Effector CD8-positive, alpha-beta T cell (primary cell): ENCODE measurements at places on chromosomes 7 and 10.

GRCh38 chr10:132640326-132641125, 102.9 kb downstream of the INPP5A start:
- no peak for DNase-seq

DNA sequence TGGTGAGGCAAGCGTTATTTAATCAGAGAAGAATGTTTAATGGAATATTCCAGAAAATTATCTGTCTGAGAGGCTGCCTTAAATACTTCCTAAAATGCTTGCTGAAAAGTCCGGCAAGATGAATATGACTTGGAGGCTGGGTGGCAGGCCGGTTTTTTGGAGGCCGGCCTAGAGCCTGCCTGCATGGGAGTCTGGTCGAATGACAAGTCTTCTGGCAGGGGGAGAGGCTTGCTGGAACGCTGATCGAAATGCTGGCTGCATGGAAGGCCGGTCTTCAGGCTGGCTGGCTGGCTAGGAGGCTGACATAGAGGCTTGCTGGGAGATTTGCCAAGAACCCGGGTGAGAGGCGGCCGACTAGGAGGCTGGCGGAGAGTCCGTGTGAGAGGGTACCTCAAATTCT, 135.7 kb downstream of the OR13A1 start:
- no peak for DNase-seq

DNA sequence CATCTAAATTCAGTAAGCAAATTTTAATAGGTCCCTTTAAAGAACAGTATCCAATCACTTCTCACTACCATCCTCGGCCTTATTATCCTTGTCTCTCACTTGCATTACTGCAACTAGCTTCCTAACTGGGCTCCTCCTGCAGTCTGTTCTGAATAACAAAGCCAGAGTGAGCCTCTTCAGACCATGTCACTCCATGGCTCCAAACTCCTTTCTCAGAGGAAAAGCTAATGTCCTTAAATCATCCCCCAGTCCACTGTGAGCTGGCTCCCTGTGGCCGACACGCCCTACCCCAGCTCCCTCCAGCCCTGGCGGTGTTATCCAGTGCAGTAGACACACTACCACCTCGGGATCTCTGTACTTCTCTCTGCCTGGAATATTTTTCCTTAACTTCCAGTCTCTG, 80.0 kb downstream of the EPC1 start:
- DNase-seq, result no peak

GRCh38 chr10:33155720-33156638, 178.5 kb downstream of the NRP1 start:
- DNase-seq, result peak; percentile 7

DNA sequence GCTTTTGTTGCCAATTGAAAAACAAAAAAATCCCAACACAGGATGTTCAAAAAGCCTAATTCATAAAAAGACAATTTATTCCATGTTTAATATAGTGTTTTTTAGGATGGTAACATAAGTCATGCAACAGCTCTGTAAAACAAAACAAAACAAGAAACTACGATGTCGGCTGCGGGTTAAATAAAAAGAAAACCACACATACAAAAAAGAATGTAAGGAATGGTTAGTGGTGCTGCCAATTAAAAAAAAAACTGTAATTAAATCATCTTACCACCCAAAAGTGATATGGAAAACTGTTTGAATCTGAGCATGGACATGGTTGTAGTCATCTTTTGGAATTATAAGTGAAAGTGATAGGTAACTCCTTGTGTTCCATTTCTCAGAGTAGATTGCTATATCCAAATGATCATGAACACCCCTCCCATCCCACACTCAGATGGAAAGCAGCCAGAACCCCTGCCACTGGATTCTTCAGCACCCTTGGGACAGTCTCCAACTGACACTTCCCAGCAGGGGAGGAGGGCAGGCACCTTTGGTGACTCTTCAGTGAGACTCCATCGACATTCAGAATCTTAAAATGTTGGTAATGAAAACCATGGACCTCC, 14.3 kb upstream of the DAGLB start:
- DNase-seq, result no peak

GRCh38 chr10:77939561-77940001, 13.0 kb upstream of the DLG5 start:
- DNase-seq, result no peak

GRCh38 chr10:112631501-112632400, 184.7 kb downstream of the VTI1A start:
- no peak for DNase-seq

GRCh38 chr7:7771452-7771851, 53.0 kb upstream of the RPA3 start:
- DNase-seq, result no peak

DNA sequence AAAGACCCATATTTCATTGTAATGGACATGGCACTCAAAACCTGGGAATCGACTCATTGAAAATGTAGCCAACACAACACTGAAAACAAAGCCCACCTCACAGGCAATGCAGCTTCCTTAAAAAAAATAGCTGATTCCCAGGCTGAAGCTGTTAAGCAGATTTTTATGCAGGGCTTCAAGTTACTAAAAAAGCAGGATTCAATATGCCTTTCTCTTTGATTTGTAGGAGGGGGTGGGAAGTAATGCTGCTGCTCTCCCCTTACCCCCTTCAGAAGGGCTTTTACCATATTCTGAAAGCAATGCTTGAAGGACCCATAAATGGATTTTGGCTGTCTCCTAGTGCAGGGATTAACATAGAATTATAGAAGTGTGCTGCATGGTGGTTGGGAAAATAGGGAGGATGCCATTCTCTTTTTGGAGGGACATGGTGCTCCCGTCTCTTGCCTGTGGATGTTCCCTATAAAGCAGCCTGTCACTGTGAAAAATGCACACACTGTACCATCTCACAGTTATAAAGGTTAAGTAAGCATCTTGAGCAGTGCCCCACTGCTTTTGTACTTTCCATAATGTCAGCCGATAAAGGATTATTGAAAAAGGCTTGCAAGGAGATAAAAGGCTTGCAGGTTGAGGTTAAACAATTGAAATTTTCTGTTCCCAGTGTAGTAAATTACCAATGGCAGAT, 262.8 kb downstream of the AUTS2 start:
- DNase-seq, result no peak

DNA sequence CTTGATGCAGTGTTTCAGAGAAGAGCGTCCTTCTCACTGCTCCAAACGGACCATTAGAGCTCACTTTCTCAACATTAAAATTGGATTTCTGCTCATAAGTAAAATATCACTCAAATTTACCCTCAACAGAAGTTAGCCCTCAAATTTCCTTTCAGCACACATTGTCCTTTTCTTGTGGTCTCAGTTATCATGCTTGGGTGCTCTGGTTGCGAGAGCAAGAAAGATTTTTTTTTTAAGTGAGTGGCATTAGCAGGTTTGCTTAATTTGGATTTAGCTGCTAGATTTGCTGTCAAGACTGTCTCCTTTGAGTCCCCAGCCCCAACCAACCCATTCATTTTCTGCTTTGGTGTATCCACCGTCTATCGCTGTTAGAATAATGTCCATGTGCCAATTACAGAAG, 2.6 kb upstream of the CH25H start:
- DNase-seq, result no peak

DNA sequence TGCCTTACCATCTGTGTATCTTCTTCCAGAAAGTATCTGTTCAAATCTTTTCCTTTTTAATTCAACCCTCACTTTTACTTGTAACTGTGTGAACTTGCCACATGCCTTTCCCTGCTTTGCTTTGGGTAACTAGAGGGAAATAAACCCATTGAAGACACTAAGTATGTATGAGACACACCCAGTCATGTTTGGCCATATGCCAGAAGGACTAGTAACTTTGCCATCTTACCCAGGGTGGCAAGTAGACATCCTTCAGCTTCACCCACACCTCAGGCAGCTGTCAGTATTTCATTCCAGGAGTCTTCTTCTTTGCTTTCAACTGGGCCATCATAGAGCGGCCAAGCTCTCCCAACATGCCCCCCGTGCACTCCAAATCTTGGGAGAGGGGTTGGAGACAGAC, 323.1 kb downstream of the TNS3 start:
- no peak for DNase-seq

- no peak for DNase-seq
These were observed 148.7 kb downstream of the BBS9 start for GRCh38 chr7:33278095-33278494.
